ENCODE measurements at places on chromosomes 1 and 21.

DNA sequence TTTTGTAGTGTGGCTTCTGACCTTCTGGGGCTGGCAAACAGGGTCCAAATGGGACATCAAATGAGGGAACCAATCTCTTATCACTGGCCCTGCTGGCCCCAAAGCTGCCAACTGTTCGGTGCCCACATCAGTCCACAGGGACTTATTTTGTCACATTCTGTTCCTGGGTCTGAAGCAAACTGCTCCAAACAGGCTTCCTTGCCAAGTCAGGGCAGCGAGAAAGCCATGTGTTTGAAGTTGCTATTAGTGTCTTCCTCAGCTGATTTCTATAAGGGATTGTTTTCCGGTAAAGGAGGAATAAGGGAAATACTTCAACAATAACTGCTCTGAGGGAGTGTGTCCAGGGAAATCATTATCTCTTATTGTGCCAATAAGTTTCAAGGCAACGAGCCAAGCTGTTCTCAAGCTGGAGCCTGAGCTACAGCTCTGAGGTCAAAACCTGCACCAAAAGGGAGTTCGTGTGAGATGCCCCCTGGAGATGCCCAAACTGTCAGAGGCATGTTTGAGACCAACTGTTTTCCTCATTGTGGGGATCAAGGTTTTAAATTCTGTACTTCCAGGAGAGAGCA, 381.4 kb upstream of the PROX1 start:
- no peak for DNase-seq

GRCh38 chr1:11649624-11650330, 4.5 kb downstream of the FBXO2 start:
- no peak for DNase-seq

DNA sequence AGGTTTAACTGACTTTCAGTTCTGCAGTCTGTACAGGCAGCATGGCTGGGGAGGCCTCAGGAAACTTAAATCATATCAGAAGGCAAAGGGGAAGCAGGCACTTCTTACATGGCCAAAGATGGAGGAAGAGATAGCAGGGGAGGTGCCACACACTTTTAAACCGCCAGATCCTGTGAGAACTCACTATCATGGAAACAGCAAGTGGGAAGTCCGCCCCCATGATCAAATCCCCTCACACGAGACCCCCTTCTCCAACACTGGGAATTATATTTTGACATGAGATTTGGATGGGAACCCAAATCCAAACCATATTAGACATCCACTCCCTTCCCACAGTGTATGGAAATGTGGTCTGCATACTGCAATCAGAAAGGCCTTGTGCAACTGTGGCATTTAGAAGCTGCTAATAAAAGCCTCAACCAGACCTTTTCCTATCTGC, 148.2 kb downstream of the FCRL5 start:
- DNase-seq, result peak; percentile 6

- no peak for DNase-seq
These were observed 62.4 kb upstream of the DIRAS3 start for GRCh38 chr1:68112835-68113243.

- peak; percentile 8 for DNase-seq
These were observed at the start of gene RHBG for GRCh38 chr1:156368889-156369684. Gene RHBG, plus strand, starts transcription at chr1:156369211. Its CDS starts 39 bp downstream, at chr1:156369250.

DNA sequence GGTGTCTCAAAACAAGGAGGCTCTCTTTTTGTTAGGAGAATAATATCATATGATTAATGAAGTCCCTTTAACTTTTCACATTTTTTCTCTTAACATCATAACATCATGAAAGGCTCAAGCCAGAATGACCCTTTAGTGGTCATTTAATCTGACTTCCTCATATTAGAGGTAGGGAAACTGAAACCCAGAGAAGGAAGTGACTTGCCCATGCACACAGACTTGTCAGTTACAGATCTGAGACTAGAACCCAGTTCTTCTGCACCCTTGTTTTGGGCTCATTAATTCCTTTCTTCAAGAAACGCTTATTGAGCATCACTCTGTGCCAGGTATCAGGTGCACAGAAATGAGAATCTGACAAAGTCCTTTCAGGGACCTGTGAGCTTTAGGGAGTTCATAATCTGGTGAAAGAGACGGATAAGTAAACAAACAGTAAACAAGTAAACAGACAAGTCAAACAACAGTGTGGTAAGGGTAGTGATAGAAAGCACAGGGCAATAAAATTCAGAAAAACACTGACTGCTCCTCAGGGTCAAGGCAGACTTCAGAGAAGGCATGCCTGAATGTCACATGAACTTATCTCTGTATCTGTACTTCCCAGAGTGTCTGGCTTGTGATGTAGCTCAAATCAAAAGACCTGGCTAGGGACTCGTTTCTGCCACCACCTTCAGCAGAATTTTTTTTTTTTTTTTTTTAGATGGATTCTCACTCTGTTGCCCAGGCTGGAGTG, 38.3 kb upstream of the OSBPL9 start:
- DNase-seq, result no peak

DNA sequence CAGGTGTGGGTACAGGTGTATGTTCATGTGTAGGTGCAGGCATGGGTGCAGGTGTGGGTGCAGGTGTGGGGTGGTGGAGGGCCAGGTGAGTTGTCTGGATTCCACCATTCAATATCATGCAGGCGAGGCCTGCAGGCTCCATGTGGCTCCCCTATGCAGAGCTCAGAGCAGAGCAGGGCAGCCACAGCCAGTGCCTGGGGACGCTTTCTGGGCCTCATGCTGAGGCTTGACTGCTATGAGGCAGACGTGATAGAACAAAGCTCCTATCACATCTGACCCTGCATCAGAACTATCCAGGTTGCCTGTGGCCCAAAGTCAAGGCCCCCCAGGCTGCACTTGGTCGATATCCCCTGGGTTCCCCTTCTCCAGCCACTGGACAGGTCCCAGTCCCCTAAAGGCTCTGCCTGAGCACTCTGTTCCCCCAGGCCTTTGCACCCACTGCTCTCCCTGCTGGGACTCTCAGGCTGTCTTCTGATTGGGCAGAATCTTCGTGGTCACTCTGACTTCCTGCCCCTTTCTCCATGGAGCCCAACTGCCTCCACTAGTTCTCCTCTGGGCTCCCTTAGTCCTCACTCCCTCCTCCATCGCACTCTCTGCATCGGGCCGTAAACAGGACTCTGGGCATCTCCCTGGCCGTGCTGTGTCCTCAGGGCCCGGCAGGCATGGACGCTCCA, 78.6 kb upstream of the ACTL8 start:
- DNase-seq, result no peak

- no peak for DNase-seq
These were observed 450 bp downstream of the SDE2 start for GRCh38 chr1:225998560-225999226.

GRCh38 chr1:240294566-240294965, 202.9 kb downstream of the FMN2 start:
- DNase-seq, result no peak

DNA sequence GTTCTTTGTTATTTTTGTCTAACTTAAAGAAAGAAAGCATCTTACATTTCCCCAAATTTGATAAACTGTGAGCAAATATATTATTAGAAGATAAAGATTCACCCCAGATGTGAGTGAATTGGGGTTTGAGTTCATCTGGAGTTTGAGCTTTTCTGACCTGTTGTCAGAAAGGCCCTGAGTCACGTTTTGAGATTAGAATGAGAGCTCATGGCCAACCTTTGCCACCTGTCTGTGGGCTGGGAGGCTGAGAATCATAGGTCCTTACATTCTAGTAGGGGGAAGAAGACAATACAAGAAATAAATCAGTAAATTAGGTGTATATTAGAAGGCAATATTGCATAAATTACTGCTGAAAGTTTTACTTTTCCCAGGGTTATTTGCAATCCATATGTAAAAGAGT, 22.3 kb downstream of the STYXL2 start:
- DNase-seq, result no peak

DNA sequence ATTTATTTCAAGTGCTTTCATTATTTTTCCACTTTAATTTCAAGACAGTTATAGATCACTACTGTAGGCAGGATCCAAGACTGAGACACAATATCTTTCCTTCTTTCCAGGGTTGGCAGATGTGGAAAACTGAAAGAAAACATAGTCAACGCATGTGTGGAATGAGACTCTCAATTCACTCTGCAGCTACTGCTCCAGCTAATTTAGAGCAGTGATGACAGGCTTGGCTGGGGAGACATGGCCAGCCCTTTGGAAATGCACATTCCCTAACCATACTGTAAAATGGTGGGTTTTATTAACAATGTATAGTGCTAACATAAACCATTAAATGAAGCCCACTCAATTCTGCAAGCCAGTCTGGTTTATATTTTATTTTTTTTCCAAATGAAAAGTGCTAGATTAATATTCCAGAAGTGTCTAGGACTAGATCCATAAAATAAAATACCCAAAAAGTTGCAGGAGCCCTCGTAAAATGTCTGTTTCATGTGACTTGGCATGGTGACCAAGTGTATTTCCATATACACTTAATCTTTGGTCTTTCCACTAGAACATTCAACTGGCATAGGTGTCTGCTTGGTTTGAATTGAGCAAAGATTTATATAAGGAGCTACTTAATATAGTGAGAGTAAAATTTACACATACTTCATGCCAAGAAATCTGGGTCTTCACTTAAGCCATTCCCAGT, 32.9 kb downstream of the COL11A1 start:
- no peak for DNase-seq

- DNase-seq, result peak; percentile 86
These were observed at the start of gene HMGCL for GRCh38 chr1:23825076-23825761. Gene HMGCL, minus strand, starts transcription at chr1:23825429. Its CDS starts 14 bp downstream, at chr1:23825415.

DNA sequence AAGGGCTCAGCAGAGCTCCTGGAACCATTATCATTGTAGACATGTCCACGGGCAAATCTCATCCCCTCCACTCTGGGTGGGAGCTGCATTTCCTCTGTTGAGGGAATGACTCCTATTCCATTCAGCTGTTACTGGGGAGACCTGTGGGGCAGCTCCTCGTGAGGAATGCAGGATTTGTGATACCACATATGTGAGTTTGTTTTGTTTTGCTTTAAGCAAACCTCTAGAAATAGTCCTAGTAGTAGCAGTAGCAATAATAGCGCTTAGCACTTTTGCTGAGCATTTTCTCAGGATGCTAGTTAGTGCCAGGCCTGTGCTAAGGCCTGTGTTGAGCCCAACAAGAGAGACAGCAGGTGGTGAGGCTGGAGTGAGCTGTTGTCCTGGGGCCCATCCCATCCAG, 10.8 kb downstream of the OLIG1 start:
- DNase-seq, result no peak

DNA sequence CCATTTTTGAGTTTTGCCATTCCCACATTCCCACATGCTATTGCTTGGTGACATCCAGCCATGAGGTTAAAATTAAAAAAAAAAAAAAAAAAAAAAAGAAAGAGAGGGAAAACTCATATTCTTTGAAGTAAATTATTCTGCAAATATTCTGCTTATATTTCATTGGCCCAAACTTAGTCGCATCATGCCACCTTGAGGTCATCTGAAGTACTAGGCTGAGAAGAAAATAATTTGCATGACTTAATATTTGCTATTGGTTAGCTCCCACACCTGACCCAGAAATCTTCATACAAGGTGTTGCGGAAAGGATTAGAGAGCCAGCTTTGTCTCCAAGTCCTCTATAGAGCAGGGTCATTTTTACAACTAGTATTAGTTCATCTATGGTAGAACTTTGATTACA, 2206.0 kb downstream of the MRPL39 start:
- no peak for DNase-seq

GRCh38 chr1:198929111-198929604, 290.3 kb downstream of the PTPRC start:
- DNase-seq, result no peak

GRCh38 chr1:70979881-70980280, 67.7 kb downstream of the PTGER3 start:
- no peak for DNase-seq

DNA sequence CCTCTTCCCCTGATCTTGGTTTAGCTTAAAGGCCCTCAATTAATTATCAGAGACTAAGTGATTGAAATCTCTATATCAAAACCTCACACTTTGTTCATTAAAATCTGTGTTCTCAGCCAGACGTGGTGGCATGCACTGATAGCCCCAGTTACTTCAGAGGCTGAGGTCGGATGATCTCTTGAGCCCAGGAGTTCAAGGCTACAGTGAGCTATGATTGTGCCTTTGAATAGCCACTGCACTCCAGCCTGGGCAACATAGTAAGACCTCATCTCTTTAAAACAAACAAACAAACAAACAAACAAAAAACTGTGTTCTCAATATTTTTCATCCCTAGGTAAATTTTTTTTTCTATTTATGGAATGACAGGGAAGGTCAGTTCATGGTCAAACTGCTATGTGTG, 18.7 kb downstream of the TRMT13 start:
- DNase-seq, result no peak

All from CD4-positive, alpha-beta T cell treated with Interferon gamma for 1 hour (primary cell).